ENCODE measurements at places on chromosomes 5 and 9.

DNA sequence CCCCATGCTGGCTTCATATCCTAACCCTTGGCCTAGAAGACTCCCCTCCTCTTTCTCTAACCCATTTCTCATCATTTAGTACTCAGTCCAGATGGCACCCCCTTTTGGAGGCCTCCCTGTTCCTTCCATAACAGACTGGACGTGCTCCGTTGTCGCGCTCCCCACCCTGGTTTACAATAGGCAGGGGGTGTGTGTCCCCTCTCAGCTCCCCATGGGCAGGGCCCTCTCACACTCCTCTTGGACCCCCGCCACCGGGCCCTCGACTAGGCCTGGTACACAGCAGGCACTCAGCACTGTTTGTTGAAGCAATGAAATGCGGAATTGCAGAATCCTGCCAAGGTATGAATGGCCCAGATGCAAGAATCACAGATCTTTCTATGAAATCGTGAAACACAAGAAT lies 227.4 kb downstream of the FSTL4 start:
- no peak for DNase-seq

- no peak for DNase-seq
These were observed 38.4 kb downstream of the AGTPBP1 start for GRCh38 chr9:85703398-85703797.

DNA sequence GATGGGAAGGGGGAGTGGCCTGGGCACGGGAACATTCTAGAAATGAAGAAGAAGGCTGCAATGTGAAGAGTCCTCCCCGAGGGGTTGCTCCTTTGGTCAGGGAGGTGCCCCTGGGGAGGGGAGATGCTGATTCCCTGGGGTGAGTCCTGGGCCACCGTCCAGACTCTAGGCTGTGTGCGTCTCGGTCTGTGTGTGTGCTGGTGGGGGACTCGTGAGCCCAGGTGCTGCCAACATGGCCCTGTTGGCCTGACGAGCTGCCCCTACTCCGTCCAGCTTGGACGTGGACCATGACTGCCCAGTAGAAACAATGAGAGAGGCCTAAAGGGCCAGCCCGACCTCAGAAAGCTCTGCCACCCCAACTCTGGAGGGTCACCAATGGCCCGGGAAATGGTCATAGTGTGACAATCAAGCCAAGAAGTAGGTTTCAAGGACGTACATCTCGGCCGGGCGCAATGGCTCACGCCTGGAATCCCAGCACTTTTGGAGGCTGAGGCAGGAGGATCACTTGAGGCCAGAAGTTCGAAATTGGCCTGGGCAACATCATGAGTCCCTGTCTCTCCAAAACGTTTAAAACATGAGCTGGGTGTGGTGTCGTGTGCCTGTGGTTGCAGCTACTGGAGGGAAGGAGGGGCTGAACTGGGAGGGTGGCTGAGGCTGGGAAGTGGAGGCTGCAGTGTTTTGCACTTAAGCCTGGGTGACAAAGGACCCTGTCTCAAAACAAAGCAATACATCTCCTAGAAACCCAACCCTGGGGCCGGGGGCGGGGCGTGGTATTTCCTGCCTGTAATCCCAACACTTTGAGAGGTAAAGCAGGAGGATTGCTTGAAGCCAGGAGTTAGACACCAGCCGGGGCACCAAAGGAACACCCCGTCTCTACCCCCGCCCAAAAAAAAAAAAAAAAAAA lies 17.0 kb downstream of the LHX3 start:
- no peak for DNase-seq

GRCh38 chr5:36606428-36607113 lies at the start of gene SLC1A3:
Gene SLC1A3, plus strand, starts transcription at chr5:36606606. Its CDS starts 1,818 bp downstream, at chr5:36608424.
- DNase-seq: peak; percentile 45

- no peak for DNase-seq
These were observed 662.9 kb upstream of the ZNF608 start for GRCh38 chr5:125409234-125409860.

DNA sequence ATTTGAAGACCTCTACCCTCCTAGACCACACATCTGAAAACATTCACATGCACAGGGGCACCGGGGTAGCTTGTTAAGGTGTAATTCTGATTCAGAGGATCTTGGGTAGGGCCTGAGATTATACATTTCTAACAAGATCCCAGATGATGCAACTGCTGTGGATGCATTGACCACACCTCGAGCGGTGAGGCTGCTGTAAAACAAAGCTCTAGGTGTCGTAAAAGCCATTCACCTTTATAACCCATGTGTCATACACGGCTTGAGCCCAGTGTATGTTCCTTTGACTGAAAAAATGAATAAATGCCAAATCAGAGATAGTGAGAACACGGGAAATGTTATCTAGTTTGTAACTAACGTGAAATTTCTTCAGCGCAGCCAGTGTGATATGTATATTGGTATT lies 1578.2 kb upstream of the WWC1 start:
- no peak for DNase-seq

DNA sequence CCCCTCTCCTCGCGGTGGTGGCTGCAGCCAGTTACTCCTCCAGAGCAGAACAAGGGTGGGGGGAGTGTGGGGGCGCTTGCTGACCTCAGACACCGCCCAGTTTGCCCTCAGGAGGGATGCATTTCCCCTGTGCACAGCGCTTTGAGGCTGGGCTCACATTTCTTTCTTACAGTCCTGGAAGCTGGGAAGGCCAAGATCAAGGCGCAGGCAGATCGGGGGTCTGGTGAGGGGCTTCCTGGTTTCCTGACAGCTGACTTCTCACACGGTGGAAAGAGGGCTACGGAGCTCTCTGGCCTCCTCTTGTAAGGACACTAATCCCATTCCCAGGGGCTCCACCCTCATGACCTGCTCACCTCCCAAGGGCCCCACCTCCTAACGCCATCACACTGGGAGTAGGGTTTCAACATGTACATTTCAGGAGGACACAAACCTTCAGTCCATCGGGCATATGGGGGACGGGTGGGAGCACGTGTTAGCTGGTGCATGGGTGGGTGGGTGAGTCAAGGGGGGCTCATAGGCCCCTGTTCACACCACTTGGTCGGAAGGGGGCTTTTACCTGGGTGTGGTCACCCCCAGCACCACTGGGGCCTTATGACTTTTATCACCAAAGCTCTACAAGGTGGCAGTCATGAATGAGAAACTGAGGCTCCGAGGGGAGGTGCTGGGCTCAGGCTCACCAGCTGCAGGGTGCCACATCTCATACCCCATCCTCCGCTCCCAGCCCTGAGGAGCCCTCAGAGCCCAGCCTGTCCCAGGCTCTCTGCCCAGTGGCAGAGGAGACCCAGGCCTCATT lies 7.7 kb upstream of the SCGB3A1 start:
- DNase-seq: no peak

DNA sequence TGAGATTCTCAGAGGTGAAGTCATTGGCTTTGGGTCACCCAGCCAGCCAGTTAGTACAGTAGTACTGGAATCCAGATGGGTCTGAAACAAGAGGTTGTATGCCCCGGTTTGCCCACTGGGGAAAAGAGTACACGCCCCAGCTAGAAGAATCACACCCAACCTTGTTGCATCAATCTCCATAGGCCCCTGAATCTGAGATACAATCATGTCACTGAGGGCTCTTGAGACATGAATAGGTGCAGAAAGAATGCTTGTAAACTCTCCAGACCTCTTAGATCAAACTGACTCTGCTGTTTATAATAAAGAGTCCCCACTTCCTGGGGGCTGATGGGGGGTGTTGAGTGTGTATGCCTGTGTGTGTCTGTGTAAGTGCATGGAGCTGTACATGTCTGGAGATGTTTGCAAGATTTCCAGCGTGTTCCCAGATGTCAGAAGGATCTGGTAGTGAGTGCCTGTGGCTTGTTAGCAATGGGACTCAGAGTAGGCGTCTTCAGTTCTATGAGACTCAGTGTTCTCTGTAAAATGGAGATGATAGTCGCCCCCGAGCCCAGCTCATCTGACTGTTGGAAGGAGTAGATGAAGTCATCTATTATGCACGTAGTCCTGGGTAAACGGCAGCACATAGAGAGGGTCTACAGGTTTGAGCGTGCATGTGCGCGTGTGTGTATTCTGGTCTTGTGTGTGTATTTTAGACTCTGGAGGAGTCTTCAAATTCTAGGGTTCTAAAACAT lies 48.2 kb downstream of the COL27A1 start:
- no peak for DNase-seq

DNA sequence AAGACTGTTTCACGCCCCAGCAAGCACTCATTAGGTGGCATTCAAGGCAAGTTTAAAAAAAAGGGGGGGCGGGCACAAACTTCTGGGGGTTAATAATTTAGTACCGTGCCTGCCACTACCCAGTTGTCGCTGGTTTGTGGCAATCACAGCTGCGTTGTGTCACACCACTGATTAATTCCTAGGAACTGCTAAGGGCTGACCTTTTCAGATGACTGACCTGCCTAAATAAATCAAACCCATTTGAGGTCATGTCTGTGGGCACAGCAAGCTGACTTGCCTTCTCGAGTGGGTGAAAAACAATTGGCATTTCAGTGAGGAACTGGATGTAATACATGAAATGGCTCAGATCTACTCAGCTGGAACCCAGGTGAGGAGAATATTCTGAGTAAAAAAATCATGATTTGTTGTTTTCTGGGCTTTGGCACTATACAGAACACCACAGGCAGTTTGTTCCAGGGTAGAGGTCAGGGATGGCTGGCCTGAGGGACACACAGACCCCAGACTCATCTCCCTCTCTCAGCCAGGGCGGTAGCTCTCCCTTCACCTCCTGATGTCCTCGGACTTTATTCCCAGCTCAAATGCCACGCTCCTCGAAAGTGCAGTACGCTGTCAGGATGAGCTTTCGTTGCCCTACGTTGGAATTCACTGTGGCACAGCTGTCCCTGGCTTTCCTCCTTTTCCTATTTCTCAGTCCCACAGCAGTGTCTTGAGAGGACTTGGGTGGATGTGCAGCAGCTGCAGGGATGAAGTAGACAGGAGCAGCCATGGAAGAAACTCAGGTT lies 15.5 kb upstream of the MGAT1 start:
- DNase-seq: no peak

- DNase-seq: no peak
These were observed 23.3 kb upstream of the TRMT10B start for GRCh38 chr9:37730256-37730655.

GRCh38 chr5:116382874-116383266 lies 191.8 kb downstream of the SEMA6A start:
- no peak for DNase-seq

- DNase-seq: no peak
These were observed at the start of gene HAVCR2 for GRCh38 chr5:157108976-157109375. Gene HAVCR2, minus strand, starts transcription at chr5:157109044. Its CDS starts 61 bp downstream, at chr5:157108983.

GRCh38 chr5:169970911-169971765 lies 9.2 kb downstream of the INSYN2B start:
- no peak for DNase-seq

DNA sequence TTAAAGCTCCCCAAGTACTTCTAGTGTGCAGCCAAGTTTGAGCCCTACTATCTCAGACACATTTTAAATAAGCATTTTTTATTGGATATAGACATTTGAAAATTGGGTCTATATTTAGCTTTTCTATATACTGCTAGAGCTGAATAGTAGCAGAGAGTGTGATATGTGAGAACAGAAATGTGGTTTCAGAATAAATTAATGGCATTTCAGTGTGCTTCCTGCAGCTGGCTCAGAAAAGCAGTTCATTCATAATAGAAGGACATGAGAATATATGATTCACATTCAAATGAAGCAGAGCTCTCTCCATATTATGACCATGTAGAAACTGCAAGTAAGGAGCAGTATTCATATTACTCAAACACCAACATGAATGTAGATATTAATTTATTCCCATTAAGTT lies 464.0 kb downstream of the PTPRD start:
- no peak for DNase-seq

- DNase-seq: no peak
These were observed 70.5 kb upstream of the RAI14 start for GRCh38 chr5:34585601-34586104.

- peak; percentile 43 for DNase-seq
These were observed 25.4 kb upstream of the ZSWIM6 start for GRCh38 chr5:61306531-61307131.

GRCh38 chr5:2841208-2841607 lies 89.7 kb upstream of the IRX2 start:
- no peak for DNase-seq

DNA sequence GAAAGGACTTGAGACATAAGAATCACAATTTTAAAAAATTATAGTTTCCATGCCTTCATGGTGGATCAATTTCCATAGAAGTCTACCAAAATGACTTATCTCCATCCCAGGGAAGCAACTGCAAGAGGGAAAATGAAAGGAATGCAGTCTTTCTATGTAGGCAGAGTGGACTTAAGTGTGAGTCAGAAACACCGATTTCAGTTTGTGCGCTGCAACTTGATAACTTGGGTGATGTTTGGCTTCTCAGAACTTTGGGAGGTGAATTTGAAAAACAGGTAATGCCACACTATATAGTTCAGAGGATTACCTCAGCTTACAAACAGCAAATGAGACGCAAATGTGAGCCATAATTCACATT lies 708 bp upstream of the CSNK1G3 start:
- DNase-seq: no peak

GRCh38 chr9:120477534-120478001 lies 102.4 kb downstream of the CDK5RAP2 start:
- no peak for DNase-seq

GRCh38 chr5:68077349-68077894 lies 138.1 kb upstream of the PIK3R1 start:
- DNase-seq: no peak

GRCh38 chr5:77999399-77999798 lies 223.3 kb upstream of the TBCA start:
- DNase-seq: no peak

- no peak for DNase-seq
These were observed 114.3 kb downstream of the ARHGEF28 start for GRCh38 chr5:73740274-73740790.

- DNase-seq: no peak
These were observed 20.4 kb downstream of the TSPAN17 start for GRCh38 chr5:176667637-176668036.

- DNase-seq: peak; percentile 39
These were observed 43.5 kb upstream of the TCF7 start for GRCh38 chr5:134070725-134071613.

- DNase-seq: no peak
These were observed 23.5 kb downstream of the HNRNPH1 start for GRCh38 chr5:179599973-179600372.

DNA sequence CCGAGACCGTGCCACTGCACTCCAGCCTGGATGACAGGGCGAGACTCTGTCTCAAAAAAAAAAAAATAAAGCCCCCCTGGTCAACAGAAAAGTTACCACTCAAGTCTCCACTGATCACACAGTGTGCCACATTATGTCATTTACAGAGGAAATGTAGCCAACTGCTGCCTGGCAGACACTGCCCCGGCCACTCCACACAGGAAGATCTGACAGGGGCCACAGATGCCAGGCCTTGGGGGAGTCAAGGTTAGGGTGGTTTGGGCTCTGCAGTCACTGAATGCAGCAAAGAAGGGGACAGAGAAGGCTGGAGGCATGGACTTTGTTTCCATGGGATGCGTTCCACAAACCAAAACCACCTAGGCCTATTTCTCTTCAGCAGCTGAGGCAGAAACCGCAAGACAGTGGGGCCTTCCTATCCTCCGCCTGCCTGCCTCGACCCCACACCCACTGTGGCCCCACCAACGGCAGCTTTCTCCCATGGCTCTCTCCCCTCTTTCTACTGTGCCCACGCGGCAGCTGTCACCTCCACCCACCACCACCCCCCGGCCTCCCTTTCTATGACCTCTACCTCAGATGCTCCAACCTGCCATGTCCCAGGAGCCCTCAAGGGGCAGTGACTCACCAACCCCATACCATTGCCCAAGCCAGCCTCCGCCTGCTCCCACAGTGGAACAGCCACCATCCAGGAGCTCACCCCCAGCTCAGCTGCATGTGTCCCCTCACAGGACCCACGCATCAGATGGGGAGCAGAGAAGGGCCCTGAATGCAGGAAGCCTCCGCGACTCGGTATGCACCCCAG lies 12.4 kb downstream of the IPPK start:
- no peak for DNase-seq

All from stimulated activated CD8-positive, alpha-beta memory T cell treated with anti-CD3 and anti-CD28 coated beads, Interleukin-15, amount 100 ng/mL, for 48 hours (primary cell).